ENCODE measurements at places on chromosomes 4 and X.

DNA sequence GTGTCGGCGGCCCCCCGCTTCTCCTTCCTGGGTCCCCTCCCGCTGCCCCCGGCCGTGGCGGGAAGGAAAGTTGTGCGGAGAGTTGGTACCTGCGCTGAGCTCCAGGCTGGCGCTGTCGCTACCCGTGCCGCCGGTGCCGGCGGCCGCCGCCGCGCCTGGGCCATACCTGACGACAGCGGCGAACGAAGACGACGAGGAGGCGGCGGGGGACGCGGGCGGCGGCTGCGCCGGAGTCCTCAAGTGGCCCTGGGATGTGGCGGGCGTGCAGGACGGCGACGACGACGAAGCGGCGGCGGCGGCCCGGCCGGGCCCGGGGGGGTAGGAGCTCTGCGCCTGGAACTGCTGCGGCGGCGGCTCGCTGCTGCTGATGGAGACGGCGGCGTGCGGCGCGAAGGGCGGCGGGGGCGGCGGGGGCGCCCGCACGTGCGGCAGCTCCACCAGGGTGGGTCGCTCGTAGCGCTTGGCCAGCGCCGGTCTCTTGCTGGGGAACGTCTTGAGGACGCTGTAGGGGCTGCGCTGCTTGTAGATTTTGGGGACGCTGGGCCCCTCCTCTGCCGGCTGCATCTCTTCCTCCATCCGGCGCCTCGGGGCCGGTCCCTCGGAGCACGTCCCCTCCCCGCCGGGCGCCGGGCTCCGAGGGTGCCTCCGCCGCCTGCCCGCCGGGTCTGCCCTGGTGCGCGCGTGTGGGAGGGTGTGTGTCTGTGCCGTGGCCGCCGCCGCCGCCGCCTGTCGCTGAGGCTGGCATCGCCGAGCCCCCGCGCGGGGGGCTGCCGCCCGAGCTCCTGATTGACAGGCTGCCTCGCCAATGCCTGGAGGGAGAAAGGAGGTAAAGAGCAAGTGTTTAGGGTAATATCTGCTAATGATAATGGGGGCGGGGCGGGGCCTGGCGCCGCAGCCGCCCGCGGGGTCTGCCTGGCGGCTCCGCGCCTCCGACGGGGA, 618 bp downstream of the BEND4 start:
- DNase-seq, result peak; percentile 9

GRCh38 chr4:119865389-119865788, 201.3 kb downstream of the MAD2L1 start:
- no peak for DNase-seq

GRCh38 chrX:108494406-108495090, 54.9 kb downstream of the COL4A5 start:
- no peak for DNase-seq

- no peak for DNase-seq
Measured at GRCh38 chrX:105299286-105299685, 78.8 kb upstream of the TEX13A start.

DNA sequence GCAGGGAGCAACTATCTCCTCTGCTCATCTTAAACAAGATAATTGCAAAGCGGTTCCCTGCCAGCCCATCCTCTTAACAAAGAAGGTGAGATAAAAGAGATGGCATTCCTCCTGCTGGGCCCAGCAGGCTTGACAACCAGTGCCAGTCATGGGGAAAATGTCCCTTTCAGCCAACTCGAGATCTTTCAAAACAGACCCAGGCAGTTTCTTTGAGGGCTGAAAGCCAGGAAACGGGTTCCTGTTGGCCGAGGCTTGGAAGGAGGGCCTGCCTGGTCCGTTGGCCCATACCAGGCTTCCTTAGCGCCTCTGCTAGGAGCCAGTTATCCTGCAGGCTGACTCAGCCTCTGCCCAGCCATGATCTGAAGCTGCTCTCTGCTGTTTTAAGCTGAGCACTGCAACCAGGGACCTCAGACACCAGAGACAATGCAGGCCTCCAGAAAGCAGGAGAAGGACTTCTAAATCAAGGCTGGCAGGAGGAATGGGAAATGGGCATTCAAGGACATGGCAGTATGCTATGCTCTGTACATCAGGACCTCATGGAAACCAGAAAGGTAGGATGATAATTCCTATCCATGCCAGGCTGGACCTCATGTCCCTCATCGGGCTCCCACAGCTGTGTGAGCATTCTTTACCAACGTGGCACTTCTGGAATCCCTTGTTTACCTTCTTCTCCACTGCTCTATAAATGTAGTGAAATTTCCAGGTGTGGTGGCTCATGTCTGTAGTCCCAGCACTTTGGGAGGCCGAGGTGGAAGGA, 42.4 kb upstream of the SLC2A9 start:
- DNase-seq, result no peak

DNA sequence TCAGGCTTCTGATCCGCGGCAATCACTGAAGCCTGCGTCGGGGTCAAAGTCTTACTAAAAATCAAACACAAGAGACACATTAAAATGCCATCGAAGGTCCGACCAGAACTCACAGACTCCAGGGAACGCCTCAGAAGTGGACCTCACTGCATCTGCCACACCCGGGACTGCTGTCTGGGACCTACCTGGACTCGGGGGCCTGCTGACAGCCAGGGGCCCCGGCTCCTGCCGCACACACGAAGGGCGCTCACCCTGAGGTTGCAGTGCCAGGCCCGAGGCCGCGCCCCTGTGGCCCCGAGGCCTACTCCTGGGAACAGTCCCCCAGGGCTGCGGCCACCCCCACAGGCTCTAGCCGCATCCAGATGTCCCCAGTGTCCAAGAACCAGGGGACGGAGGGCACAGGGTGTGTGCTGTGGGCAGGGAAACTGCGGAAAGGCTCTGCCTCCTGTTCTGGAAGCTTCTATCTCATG, 7.4 kb downstream of the CTBP1 start:
- DNase-seq, result no peak

- no peak for DNase-seq
Measured at GRCh38 chr4:54066718-54067129, 2.3 kb upstream of the CHIC2 start.
